ENCODE measurements at places on chromosomes 1 and 21.

- DNase-seq: no peak
Observed at GRCh38 chr21:46264046-46264689, 21.2 kb downstream of the MCM3AP start.

DNA sequence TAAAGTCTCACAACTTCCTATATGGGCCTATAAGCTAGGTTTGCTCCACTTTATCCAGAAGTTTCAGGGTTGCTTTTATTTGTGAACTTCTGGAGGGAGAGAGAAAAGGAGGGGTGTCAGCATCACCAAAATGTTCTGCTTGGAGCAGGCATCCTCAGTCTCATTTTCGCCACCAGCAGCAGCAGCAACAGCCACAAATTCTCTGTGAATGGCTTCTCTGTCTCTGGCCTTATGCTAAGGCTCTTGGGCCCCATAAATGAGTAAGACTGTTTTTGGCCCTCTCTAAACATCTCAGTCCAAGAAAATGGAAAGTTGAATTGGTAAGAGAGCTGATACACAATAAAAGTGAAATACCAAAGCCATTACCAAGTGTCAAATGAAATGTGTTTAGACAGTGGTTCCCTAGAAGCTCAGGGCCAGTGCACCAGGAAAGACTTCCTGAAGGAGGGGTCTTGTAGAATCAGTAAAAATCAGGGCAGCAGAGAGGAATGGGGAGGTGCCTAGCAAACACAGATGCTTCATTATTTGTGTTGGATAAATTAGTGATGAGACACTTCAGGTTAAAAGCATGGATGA is 53.0 kb upstream of the SPATA6 start:
- no peak for DNase-seq

DNA sequence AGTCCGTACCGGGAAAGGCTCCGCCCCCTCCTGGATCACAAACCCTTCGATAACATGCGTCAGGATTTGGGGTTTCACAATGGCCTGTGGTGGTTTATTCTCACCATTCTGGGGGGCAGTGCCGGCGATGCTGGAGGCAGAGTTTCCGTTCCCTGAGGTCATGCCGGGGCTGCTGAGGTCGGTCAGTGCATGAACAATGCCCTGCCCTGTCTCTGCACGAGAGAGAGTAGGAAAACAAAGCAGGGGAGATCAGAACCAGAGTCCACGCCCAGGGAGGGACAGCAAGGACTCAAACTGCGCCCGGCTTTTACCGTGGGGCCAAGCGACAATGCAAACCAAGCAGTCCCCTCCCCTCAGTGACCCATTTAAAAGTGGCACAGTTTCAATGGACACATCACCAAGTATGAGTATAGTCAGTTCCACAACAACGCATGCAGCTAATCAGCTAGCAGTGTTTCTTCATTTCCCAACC is 13.2 kb upstream of the A3GALT2 start:
- DNase-seq: no peak

DNA sequence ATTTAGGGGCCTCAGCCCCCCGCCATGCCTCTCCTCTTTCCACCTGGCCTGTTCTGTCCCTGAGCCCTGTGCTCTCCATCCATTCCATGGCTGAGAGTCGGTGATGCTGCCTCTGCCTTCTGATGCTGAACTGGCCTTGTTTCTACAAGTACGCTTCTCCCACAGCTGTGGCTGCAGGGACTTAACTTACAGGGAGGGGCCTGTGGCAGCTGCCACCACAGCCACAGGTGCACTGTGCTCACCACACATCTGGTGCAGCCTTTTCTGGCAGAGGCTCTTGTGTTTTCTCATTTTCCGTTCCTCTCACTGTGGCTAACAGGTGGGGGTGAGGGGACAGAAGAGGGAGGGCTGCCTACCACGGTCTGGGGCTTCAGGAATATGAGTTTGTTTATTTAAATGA is 4.2 kb downstream of the FMO1 start:
- no peak for DNase-seq

DNA sequence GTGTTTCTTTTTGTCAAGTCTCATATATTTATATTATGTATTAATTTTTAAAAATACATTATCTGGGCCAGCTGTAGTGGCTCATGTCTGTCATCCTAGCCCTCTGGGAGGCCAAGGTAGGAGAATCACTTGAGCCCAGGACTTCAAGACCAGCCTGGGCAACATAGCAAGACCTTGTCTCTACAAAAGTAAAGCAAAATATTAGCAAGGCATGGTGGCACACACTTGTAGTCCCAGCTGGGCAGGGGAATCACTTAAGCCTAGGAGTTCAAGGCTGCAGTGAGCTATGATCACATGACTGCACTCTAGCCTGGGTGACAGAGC is 189.1 kb downstream of the SMYD3 start:
- no peak for DNase-seq

DNA sequence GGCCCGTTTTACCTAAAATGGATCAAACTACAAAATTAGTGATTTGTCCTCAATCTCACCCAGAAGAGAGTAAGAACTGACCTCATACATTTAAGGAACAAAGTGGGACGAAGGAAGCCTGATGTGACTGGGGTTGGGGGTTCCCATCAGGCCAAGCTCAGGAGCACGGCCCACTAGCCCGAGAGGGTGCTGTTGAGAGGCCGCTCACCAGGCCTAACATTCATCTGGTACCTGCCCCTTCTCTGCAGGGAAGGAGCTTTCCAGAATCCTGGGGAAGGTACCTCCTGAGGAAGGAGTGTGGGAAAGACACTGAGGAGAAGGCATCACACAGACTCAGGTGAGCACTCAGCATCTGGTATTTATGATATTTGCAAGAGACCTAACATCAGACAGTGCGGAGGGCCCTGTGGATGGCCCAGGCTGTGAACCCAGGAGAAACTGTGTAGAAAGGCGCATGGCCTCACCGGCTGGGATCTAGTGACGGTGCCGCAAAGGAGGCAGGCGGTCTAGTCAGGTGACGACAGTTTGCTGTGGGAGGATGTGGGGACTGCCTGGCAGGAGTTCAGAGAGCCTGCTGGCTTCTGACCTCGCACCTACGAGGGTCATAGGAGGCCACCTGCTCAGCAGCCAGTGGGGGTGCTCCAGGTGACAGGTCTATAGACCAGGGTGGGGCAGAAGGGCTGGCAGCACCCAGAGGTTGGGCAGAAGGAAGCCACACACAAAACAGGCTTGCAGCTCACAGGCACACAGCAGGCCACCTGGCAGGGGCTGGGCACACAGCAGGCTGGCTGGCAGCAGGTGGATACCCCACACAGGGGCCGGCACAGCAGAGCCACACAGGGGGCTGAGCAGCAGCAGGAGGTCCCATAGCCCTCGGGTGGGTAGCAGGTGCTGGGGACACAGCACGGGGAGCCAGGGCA is 543 bp downstream of the KRTAP12-4 start:
- DNase-seq: no peak

GRCh38 chr1:219339466-219339865 is 165.8 kb downstream of the LYPLAL1 start:
- no peak for DNase-seq

GRCh38 chr1:109805486-109806165 is 41.9 kb upstream of the EPS8L3 start:
- DNase-seq: no peak

GRCh38 chr21:45886610-45887026 is 95.0 kb upstream of the COL6A1 start:
- DNase-seq: no peak

DNA sequence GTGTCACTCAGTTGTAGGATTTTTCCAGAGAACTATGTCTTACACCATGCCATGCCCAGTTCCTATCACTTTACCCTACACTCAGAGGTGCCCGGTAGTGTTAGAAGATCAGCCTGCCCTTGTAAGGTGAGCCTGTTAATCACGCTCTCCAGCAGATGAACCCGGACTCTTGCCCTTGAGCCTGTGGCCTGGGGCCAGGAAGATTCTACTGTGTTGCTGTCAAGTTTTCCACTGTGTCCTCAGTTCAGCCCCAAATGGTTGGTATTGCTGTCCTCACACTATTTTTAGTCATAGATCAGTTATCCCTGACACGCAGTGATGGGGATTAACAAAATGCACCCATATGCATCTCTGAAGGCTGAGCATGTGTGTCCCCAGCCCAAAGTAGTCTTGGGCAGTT is 105.0 kb upstream of the SPAG17 start:
- no peak for DNase-seq

GRCh38 chr21:41121785-41122415 is 46.1 kb upstream of the BACE2 start:
- peak; percentile 87 for DNase-seq

All from M059J (cell line).